ENCODE measurements at places on chromosomes 11 and 22.

GRCh38 chr11:66580803-66581202, 12.1 kb downstream of the CCDC87 start:
- no peak for DNase-seq

- DNase-seq: no peak
Measured at GRCh38 chr11:73866586-73866996, 10.1 kb downstream of the COA4 start.

DNA sequence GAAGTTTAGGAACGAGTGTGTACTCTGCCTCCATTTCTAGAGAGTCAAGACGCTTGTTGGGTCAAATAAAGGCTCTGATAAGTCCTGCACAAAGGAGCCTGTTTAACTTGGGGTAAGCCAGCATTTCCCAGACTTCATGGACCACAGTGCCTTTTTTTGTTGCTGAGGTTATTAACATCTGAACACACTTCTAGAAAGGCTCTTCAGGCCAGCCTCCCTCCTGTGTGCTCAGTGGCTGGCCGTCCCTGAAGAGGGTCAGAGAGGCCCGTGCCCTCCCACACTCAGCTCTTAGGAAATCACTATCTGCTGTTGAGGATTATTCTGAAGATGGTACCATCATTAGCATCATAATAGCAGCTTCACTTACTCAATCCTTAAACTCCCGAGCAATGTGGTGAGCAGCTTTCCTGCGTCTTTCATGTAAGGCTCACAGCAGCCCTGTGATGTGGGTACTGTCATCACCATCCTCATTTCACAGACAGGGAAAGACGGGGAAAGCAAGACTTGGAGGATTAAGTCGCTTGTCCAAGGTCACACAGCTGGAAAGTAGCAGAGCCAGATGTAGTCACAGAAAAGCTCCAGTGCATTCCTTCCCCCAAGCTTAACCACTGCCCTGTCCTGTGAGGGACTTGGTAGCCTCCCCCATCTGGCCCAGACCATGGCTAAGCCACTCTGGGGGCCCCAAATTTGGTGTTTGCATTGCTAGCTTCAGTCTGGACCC, 71.3 kb downstream of the TSPAN18 start:
- DNase-seq: no peak

- DNase-seq: no peak
Measured at GRCh38 chr11:43145653-43146052, 166.1 kb upstream of the API5 start.

- DNase-seq: no peak
Measured at GRCh38 chr11:66315921-66316811, 678 bp downstream of the CD248 start.

DNA sequence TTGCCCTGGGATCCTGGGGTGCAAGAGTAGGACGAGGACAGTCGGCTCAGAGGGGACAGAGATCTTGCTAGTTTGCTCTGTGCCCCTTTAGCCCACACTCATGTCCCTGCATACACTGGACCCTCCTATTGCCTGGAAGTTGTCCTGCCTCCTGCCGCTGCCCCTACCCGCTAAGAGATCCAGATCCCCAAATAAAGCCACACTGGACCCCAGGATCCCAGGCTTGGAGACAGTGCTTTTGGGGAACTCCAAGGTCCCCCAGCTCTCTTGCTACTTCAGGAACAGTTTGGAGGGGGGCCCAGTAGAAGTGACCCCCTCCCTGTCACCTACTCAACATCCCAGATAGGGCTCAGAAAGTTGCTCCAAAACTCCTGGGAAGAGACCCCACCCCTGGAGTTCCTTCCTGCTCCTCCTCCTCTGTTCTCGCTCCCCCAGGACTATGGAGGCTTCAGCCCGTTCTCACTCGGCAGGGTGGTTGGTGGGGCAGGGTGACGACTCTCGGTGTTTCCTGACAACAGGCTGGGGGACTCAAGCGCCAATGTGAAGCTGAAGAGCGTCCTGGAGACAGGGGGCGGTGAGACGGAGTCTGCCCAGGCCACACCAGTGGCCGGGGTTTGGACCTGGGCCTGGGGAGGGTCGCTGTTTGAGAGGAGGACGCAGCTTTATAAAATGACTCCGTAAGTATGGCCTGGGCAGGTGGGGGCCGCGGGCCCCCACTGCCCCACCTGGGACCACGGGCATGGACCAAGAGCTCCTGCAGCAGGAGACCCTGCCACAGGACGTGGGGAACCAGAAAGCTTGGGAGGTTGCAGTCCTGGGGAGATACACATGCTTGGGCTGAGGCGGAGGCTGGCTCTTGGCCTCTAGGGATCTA, 19.2 kb upstream of the TUB start:
- no peak for DNase-seq

GRCh38 chr11:6390718-6391469, 620 bp downstream of the SMPD1 start:
- no peak for DNase-seq

- no peak for DNase-seq
Measured at GRCh38 chr11:28038775-28039174, 69.2 kb downstream of the KIF18A start.

DNA sequence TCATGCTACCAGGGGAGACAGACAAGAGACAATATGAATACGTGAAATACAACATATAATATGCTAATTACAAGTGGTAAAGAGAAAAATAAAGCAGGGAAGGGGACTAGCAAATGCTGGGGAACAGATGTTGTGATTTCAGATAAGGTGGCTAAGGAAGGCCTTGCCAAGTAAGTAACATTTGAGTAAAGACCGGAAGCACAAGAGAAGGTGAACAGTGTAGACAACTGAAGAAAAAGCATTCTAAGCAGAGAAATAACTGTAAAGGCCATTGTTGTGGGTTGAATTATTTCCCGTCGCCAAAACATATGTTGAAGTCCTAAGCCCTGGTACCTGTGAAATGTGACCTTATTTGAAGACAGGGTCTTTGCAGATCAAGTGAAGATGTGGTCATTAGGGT, 63.7 kb upstream of the EED start:
- DNase-seq: no peak

DNA sequence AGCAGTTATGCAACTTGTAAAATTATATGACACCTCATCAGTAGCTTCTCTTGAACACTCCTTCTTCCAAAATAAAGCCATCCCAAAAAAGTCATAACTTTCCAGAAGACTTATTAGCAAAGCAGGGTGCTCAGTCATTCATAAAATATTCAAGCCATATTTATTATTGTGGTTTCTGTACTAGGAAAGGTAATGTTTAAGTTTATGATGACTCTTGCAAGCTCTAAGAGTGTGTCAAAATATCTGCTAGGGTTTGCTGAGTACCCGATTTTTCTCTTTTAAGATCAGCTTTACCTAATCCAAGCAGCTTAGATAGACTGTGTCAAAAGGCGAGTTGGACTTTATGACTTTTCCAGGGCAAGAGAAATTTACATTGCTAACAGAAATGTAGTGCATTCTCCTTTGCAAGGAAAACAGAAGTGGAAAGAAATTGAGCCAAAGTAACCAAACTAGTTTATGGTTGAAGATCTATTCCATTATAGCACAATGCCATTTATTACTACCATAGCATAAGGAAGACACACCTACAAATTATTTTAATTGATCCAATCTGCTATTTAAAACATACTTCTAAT, 98.0 kb upstream of the SOX6 start:
- DNase-seq: no peak

- DNase-seq: no peak
Measured at GRCh38 chr22:22892096-22893052, 4.8 kb downstream of the IGLL5 start.

DNA sequence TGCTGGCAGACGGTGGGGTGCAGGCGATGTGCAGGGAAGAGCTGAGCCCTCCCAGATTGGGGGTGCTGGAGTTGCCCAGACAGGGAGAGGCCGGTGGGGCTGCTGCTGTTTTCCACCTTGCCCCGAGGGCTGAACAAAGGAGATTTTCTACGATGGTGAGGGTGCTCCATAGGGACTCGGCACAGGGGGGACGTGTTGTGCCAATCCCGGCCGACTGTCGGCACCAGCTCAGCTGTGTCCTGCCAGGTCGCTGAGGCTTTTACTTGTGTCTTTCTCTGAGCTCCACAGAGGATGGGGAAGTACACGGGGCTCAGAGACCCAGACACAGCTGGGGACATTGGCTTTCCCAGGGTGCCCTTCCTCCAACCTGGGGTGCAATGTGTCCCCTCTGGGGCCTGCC, 816.8 kb downstream of the BRD1 start:
- peak; percentile 9 for DNase-seq

DNA sequence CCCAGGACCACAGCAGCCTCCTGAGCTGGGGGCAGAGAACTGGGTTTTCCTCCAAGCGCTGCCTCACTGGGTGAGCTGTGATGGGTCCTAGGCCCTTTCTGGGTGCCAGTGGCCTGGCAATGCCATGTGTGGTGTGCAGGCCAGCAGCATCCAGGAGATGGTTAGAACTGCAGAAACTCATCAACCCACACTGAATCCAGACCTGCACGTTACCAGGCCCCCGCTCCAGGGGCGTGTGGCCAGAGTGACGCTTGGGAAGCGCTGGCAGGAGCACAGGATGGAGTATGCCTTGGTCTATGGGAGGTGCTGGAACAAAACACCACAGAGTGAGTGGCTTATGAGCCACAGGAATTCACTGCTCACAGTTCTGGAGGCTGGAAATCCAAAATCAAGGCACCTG, 97.0 kb downstream of the MN1 start:
- DNase-seq: no peak

- DNase-seq: no peak
Measured at GRCh38 chr11:8790968-8791367, 108.4 kb downstream of the RPL27A start.

GRCh38 chr11:35321111-35321510, 98.2 kb downstream of the SLC1A2 start:
- no peak for DNase-seq

GRCh38 chr22:17898375-17898774, 124.1 kb upstream of the BID start:
- DNase-seq: no peak

DNA sequence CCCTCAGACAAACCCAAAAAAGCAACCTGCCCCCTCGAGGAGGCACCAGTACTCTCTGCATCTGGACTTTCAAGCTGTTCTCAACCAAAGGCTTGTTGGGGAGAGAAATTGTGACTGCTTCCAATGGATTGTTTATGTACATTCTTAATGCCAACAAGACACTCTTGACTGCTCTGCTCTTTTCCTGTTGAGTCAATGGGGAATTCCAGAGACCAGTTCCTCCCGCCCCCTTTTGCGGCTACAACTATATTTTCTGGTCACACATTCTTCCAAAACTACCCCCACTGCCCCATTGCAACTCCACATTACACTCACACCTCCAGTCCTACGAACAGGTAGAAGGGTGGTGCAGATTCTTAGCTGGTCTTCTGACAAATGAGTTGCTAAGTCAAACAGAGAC, 187.0 kb downstream of the DSCAML1 start:
- no peak for DNase-seq

GRCh38 chr11:88360141-88360540, 22.6 kb upstream of the CTSC start:
- no peak for DNase-seq
